GM12878 (cell line): ENCODE measurements at places on chromosomes 4 and X. TPM values are rescaled to one million over a fixed set of nuclear protein-coding genes. Genes with fewer than 3 reads are reported as not detected.

The MAMLD1 gene
- total RNA-seq = not detected in 2 replicates

DNA sequence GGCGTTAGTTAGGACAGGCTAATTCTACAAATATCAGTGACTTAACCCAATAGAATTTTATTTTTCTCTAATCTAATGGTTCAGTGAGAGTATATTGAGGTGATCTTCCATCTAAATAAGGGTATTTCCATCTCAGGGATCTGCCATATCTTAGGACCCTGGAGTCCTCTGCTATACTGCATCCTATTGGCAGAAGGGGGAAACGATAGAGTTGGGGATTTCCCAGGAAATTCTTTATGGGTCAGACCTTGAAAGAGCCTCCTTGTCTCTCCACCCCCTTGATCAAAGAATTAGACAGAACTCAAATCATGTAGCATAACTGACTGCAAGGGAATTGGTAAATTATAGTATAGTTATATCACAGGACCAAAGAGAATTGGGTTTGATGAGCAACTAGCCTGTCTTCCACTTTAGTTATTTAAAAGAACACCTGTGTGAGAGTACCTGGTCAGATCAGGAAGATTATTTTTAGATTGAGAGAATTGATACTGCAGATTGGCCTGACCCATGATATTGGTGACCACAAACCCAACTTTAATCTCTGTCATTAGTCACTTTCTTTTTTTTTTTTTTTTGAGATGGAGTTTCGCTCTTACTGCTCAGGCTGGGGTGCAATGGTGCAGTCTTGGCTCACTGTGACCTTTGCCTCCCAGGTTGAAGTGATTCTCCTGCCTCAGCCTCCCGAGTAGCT lies 25.6 kb downstream of the SMARCA5 start:
- H3K4me1 ChIP-seq = peaks cover 3% of the 10 kb centered on the region; the same call in 1 of the 2 replicates
- peaks cover 4% of the 10 kb centered on the region for H3K36me3 ChIP-seq
- H3K27ac ChIP-seq = no peak overlapping the region
- H3K27me3 ChIP-seq = no peaks in the 10 kb centered on the region
- no peak for DNase-seq

- no peak overlapping the region for H3K4me3 ChIP-seq
- no peak for DNase-seq
- no peaks in the 10 kb centered on the region for H3K36me3 ChIP-seq
- H3K4me1 ChIP-seq = no peaks in the 10 kb centered on the region
Measured at GRCh38 chrX:152878976-152879755, 18.7 kb upstream of the ZNF185 start.

GRCh38 chr4:6221851-6222760 lies 21.8 kb upstream of the JAKMIP1 start:
- no peak for DNase-seq
- H3K36me3 ChIP-seq = no peaks in the 10 kb centered on the region
- H3K4me1 ChIP-seq = peaks cover 16% of the 10 kb centered on the region

DNA sequence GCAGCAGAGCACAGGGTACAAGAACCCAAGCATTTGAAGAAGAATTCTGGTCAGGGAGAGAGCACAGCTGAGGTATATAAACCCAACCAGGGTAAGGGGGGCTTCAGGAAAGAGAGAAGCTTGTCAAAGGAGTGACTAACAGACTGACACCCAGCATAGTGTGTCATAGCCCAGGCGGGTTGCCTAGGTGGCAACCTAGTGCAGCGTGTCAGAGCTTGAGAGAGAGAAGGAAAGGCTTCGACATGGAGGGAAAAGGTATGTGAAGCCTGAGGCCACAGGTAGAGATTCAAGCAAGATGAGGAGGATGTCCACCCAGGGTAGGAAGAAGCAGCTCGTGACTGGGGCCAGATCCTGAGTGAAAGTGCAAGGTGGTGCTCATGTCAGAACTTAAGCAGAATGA lies 8.5 kb upstream of the ANTXR2 start:
- no peaks in the 10 kb centered on the region; the same call in 1 of the 2 replicates for H3K27me3 ChIP-seq
- no peaks in the 10 kb centered on the region for H3K36me3 ChIP-seq
- no peak overlapping the region for H3K27ac ChIP-seq
- DNase-seq = no peak
- peaks cover 3% of the 10 kb centered on the region; the same call in 1 of the 2 replicates for H3K4me1 ChIP-seq

DNA sequence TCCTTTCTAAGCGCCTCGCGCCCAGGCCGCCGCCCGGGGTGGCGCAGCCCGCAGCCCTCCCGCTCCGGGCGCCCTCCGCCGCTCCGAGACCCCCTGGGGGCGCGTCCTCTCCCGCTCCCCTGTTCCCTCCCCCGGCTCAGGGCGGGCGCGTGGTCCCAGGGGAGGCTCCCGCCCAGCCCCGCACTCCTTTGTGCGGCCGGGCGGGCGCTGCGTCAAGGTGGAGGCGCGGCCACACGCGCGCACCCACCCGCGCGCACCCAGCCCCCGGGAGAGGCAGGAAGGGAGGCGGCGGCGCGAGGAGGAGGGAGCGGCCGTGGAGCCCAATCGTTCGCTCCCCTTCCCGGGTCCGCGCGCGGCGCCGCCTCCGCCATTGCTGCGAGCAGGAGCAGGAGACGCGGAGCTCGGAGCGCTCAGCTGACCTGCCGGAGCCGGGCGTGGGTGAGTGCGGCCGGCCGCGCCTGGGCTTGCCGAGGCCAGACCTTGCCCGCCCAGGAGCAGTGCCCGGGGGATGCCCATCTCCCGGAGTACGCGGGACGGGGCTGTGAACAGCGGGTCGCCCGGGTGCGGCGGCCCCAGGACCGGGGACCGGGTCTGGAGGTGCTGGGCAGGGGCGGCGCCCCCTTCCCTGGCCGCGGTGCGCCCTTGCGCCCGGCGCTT lies at the start of gene NSG1:
TSS of gene NSG1 (plus strand) at position 367 of the 657 bp plus-strand sequence. CDS start 528 bp downstream, outside the sequence.
- peaks cover 5% of the 10 kb centered on the region for H3K27me3 ChIP-seq
- no peak within 1 kb of the TSS for H3K4me3 ChIP-seq

DNA sequence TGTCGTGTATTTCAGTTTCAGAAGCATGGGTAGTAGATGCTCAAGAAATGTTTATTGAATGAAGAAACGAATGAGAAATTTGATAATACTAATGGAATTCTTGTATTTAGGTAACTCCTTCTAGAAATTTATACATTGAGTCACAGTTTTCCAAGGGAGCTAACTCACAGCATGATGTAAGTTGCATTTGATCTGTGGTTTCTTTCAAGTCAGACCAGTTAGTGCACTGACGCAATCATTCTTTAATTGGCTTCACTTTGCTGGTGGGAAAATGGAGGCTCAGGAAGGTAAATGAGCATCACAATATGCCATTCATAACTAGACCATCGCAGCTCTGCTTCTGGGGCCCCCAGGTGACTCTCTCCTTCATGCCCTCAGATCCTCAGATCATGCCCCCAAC lies 17.3 kb upstream of the CWH43 start:
- no peaks in the 10 kb centered on the region for H3K36me3 ChIP-seq
- DNase-seq = no peak
- H3K27me3 ChIP-seq = no peaks in the 10 kb centered on the region

DNA sequence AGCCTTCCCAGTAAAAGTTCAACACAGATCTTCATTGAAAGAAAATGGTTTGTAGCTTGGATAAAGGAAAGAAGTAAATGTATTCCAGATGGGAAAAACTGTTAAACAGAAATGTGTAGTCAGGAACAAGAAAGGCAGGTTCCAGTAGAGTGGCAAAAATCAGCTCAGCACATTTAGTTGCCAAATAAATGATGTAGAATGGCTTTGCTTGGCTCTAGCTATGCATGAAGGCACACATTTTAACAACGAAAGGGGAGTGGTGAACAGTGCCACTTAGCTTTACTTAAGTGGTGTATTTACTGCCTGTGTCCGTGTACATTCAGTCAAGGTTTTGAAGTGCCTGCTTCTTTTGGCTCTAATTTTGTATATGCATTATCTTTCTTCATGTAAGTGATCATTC lies 644.5 kb upstream of the ATOH1 start:
- no peak overlapping the region for H3K27ac ChIP-seq
- no peak overlapping the region for H3K4me3 ChIP-seq
- no peaks in the 10 kb centered on the region for H3K27me3 ChIP-seq
- no peaks in the 10 kb centered on the region for H3K36me3 ChIP-seq
- no peak for DNase-seq
